ENCODE measurements at places on chromosomes 7 and 10. TPM values are rescaled to one million over a fixed set of nuclear protein-coding genes. Genes with fewer than 3 reads are reported as not detected.

DNA sequence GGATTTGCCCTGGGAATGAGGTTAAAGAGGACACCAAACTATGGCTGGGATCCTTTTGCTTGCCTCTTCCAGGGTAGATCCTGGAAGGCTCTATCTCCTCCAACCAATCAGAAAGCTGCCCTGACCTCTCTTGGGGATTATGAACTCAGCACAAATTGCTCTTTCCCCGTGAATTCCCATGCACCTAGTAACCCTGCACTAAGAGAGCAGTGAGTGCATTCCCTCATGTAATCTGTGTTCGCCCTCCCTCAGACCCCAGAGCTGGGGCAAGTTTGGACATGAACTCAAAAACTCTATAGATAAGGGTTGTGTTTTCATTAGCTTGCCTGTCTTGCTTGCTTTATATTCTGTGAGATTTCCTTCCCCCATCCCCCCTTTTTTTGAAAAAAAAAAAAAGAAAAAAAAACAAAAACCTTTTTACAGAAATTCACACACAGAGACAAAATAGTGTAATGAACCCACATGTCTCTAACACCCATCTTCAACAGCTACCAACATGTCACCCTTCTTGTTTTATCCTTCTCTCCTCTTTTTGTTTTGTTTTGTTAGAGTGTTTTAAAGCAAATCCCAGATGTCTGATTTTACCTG is 225.5 kb upstream of the TCF7L2 start:
- no peak for DNase-seq

The GIMAP7 gene
- total RNA-seq: 108 TPM

- no peak for DNase-seq
These were observed 348.2 kb upstream of the GRM3 start for GRCh38 chr7:86295526-86295925.

DNA sequence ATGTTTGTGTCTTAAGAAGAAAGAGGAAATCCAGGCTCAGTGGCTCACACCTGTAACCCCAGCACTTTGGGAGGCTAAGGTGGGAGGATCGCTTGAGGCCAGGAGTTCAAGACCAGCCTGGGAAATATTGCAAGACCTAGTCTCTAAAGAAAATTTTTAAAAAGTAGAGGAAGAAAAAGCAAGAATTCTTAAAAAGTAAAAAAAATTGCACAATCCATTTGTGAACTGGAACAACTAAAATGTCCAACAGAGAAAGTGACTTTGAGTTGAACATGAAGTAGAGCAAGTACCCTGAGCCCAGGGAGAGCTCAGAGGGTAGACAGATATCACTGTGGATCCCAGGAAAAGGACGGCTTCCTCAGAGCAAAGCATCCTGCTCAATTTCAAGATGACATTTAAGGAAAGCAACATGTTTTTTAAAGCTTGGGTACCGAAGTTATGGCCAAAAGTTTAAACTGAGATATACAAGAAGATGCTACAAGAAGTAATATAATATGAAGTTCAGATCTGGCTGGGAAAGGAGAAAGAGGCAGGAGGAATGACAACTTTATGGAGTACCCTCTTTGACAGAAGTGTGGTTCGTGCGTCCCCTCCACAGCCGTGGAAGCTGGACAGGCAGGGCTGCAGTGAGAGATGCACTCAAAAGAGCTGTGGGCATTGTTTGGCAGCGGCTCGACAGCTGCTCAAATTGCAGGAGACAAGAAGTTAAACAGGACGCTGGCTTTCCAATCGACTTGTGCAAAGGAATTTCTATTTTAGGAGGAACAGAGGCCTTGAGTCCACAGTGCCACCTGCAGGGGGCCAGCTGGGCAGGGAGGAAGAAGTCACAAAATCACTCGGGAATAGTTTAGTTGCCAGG is 201.3 kb downstream of the JCAD start:
- DNase-seq: peak; percentile 86

DNA sequence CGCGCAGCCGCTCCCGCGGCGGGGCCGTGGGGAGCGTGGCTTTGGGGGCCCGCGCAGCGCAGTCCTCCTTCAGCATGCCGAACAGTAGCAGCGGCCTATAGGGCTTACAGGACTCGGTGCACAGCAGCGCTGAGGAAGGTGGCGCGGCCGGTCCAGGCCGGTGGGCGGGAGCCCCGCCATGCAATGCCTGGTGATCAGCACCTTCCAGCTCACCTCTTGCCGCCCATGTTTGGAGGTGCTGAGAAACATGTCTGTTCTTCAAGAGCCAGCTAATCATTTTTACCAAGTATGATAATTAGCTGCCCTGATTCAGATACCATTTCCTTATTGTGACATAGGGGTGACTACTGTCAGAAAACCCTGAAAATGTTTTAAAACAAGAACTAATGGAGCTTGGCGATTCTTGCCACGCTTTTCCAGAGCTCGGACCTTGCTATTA is 33.5 kb upstream of the SFTPD start:
- DNase-seq: peak; percentile 3

The DENND2A gene
- 0.64 TPM for total RNA-seq
